ENCODE measurements at places on chromosomes 4 and X.

GRCh38 chr4:110508827-110509710 lies 33.1 kb downstream of the ENPEP start:
- DNase-seq: no peak

- no peak for DNase-seq
Measured at GRCh38 chr4:169657470-169658107, 37.2 kb downstream of the CLCN3 start.

DNA sequence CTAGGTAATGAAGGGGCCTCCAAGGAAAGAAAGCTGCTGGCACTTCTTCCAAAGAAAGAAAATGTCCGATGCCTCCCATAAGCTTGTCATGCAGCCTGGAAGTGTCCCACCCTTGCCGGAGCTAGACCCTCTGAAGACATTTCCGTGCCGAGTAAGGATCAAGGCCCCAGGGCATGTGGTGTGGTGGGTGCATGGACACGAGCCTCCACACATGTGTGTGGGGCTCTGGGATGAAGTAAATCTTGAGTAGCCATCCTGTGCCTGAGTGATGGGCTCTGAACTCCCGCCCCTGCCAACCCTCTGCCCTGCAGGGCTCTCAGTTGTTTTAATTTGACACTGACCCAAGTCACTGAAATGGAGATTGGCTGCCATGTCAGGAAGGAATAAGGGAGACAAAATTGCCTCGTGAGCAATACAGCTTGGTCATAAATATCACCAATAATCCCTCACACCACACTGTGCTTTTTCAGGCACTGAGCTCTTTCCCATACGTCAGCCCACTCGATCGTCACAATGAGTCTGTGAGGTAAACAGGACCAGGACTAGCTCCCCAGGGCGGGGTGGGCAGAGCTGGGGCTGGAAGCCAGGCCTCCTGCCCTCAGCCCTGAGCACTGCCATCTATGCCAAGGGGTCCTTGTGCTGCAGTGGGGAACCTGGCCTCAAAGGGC lies 24.6 kb downstream of the CNGA2 start:
- no peak for DNase-seq

DNA sequence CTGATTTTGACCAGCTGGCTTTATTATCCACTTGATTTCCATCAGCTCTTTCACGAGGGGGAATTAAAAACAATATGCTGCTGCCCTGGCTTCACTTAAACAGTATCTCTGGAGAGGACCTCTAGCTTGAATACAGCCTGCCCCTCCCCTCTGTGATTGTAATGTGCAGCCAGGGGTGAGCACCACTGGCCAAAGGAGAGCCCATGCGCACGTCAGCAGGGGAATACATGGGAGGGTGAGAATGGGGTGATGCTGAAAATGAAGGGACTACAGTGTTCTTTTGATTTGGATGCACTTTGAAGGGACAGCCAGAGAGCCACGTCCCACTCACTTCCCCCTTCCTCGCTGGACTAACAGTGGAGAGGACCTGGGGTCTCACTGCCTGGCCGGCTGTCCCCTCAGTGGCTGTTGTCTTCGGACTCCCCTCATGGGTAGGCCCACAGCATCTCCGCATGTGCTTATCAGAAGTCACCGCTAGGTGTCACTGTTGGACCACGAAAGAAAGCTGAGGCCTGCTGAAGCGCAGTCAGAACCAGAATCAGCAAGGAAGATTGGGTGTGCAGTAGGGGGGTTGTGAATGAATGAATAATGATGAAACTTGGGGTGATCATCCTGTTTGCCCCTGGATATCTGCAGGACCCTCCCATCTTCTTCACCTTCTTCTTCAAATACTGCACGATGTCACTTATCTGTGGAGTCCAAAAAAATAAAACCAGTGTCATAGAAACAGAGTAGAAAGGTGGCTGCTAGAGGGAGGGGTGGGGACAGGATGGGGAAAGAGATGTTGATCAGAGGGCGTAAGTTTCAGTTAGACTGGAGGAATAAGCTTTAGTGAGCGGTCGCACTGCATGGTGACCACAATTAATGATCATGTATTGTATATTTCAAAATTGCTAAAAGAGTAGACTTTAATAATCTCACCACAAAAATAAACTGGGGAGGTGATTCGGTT lies 32.8 kb downstream of the CLCN4 start:
- DNase-seq: peak; percentile 44

- DNase-seq: no peak
Measured at GRCh38 chrX:132740316-132741123, 217.9 kb downstream of the HS6ST2 start.

DNA sequence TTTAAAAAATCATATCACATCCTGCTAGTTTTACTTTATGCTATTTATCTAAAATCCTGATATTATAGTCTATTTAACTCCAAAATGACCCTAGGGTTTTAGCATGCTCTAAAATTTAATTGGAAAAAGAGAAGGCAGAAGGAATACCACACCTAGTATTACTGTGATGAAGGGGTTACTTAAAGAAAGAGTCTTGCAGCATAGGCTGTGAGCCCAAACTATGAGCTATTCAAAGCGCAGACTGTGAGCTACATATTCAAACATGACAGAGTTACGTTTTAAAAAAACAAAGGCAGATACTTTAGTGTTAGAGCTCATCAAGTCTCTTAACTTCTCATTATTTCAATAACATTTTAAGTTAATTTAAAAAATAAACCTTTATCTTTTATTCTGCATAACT lies 247.7 kb upstream of the ETNPPL start:
- DNase-seq: no peak

DNA sequence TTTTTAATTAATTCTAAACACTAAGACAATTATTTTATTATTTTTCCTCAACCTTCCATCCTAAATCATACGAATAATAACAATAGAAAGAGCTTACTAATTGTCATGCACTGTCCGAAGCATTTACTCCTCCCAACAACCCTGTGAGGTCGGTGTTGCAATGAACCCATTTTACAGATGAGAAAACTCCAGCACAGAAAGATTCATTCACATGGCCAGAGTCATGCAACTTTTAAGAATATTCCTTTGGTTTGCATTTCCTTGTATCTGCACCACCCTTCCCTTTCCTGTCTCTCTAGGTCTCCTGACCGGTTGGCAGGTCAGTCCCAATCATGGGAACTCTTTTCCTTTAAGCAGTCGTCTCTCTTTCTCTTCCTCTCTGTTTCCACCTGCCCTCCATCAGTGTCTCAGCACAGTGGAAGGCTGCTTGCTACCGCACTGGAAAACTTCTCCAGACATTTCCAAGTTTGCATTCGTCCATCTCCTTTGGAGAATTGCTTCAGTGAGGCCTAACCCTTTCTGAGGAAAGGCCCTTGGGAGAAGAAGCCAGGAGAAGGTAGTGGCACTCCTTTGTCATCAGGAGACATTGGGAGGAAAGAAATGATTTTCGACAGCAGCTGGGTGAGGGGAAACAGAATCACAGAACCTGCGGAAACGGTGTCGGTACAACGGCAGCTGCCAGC lies 1.9 kb upstream of the TMSB4X start:
- DNase-seq: no peak

DNA sequence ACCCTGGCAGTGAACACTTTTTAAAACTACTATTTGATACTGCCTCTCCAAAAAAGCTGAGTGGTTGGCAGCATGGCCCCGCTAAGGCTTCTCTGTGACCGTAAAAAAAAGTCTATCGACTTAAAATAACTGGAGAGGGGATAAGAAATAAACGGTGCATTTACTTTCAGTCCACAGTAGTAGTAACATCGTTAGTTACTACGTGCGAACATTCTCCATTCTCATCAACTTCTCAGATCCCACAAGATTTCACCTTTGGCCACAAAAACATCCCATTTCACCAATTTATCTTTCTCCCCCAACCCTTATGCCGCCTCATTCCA lies 524 bp upstream of the EXOSC9 start:
- no peak for DNase-seq

- DNase-seq: no peak
Measured at GRCh38 chrX:11664211-11665167, 1.2 kb downstream of the ARHGAP6 start.

- no peak for DNase-seq
Measured at GRCh38 chrX:76555269-76555668, 127.8 kb downstream of the MAGEE1 start.

GRCh38 chrX:107677501-107677901 lies 49.2 kb downstream of the PRPS1 start:
- no peak for DNase-seq

DNA sequence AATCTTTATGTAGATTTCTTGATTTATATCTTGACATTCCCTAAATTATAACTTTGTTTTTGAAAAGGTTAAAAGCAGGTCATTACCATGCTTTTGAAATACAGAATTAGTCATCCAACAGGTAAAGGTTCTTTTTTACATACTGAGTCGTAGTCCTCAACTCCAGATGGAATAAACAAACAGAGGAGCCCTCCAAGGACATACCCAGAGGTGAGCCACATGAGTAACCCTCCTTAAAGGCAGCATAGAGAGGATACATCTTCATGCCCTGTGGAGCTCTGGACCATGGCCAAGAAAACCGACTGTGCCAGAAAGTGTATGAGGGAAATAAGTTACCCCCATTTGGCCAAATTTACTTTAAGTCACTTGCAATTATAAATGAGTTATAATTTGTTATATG lies 95.3 kb upstream of the MCF2 start:
- DNase-seq: no peak
